ENCODE measurements at places on chromosomes 3 and 15.

DNA sequence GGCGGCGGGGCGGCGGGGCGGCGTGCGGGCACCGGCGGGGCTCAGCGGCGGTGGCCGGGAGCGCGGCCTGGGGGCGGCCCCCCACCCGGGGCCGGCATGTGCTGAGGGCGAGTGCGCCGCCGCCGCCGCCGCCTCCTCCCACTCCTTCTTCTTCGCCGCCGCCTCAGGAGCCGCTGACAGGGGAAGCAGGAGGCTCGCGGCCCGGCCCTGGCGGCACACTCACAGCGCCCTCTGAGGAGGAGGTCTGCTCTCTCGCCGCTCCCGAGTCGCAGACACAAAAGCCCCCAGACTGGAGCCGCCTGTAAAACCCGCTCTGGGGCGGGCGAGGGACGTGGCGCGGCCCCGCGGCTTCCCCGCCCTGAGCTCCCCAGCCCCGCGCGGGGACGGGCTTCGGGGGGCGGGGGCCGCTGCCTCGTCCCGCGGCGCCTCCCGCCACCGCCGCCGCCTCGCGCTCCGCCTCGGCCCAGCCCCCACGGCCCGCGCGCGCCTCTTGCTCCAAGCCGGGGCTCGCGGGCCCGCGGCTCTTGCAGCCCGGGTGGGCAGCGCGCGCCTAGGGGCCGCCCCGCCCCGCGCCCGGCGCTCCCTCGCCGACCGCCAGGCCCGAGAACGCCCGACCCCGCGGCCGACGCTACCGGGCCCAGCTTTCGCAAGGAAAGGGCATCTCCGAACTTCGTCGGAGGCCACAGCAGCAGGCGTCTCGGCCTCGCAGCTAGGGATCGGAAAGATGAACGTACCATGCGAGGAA, at the start of gene PYGO1:
PYGO1 (minus strand) TSS at position 276 of the 745 bp plus-strand sequence. CDS start 462 bp downstream, outside the sequence.
- DNase-seq, result peak; percentile 54

GRCh38 chr3:188728371-188728896, 443.3 kb upstream of the TPRG1 start:
- no peak for DNase-seq

DNA sequence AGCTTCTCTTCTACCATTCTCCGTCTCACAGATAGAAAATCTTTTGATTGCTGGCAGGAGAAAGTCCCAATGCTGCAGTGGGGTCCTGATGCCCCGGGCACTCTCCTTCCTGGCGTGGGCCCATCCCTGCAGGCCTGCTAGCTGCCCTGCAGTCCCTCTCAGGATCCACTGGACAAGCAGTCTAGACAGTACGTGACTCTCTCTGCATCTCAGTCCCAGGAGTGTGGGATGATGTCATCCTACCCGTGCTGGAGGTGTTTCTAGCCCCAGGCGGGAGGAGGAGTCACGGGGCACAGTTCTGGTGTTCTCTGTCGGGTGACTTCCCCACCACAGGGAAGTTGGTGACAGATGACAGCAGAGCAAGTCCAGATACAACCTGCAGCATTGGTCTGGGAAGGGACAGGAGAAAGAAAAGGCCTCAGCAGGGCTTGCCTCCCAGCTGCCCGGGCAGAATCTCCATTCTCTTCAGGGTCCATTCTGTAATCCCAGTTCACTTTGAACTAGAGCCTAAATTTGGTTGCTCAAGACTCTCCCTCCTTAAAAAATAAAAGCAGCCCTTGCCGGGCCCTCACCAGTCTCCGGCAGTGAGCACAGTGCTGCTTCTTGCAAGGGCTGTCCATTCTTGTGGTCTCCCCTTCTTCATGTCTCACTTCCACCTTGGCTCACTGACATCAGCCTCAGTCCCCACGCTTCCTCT, 30.6 kb downstream of the SLC28A1 start:
- peak; percentile 70 for DNase-seq

DNA sequence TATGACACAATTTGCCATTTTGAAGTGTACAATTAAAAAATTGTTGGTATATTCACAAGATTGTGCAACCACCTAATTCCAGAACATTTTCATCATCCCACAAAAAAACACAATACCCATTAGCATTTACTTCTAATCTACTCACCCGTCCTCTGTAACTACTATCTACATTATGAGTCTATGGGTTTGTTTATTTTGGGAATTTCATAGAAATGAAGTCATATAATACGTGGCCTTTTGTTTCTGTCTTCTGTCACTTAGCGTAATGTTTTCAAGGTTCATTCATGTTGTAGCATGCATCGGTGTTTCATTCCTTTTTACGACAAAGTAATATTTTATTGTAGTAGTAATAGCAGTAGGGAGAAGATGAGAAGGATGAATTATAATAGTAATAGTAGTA, 55.2 kb upstream of the CNTN6 start:
- peak; percentile 75 for DNase-seq

- no peak for DNase-seq
Observed at GRCh38 chr3:191414286-191414685, 46.7 kb upstream of the PYDC2 start.

DNA sequence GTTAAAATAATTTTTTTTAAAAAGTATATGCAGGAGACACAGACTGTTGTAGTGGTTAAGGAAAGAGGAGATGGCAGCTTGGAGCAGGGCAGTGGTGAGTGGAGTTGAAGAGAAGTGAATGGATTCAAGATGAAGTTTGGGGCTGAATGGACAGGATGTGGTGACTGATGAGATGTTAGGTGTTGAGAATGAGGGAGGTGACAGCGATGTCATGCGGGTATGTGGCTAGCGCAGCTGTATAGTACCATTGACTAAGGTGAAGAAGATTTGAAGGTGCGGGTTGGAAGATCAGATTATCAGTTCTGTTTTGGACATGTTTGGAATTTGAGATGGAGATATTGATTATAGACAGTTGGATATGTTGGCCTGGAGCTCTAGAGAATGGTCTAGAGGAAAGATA, 20.1 kb downstream of the FBXO22 start:
- no peak for DNase-seq

- DNase-seq, result no peak
Observed at GRCh38 chr3:188697127-188697526, 474.6 kb upstream of the TPRG1 start.

DNA sequence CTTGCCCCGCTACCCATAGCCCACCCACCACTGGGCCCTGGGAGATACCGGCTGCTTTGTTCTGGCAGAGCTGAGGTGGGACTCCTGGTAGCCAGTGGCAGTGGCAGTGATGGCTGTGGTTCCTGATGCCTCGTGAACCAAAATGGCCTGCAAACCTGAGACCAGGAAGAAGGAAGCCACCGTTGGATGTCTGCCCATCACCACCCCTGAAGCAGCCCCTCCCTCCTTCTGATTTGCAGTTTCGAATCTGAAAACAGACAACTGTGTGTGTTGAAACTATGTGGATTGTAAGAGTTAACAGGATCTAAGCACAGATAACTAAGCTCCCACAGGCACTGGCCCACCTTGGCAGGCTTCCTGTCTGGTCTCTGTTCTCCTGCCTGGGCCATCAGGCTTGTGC, 66.6 kb downstream of the NUP210 start:
- no peak for DNase-seq

DNA sequence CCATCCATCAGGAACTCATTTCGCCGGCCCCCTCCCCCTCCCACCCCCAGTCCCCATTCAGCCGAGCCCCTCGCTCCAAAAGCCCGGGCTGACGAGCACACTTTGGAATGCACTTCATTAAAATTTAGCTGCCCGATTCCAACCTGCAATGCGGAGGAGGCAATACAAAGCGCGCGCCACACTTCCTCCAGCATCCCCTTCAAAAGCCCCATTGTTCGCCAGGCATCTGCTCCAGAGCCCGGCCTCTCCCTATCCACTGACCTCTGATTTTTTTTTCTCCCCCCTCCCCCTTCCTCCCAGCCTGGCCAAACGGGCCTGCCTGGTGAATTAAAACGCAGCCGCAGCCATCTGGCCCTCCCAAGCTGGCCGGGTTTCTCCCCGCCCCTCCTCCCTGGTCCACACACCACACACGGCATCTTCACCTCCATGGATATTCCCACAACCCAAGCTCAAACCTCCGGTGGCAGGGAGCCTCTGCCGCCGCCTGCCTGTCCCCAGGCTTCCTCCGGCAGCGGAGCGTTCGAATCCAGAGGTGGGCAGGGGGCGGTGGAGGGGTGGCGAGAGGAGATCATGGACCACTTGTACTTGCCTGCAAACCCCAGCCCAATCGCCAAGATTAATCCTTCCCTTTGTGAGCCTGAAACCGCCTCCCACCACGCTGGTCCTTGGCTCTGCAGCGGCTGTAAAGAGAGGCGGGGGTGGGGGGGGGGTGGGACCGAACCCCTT, 441.3 kb downstream of the MAGI1 start:
- no peak for DNase-seq

- peak; percentile 6 for DNase-seq
Observed at GRCh38 chr3:70298385-70298784, 14.1 kb downstream of the MDFIC2 start.

DNA sequence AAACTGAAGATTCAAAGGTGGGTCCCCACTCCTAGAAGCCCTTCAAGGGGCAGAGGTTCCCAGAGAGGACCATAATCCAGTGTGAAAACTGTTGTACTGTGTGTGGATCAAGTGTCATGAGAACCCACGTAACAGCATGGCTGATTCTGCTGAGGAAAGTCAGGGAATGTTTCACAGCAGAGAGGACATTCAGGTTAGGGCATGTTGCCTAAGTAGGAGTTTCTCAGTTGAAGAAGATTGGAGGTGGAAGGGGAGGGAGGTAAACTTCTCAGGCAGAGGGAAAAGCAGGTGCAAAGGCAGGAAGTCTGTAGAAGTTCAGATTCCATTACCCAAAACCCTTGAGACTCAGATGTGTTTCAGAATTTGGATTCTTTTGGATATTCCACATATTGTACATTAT, 246.1 kb upstream of the NR2E3 start:
- DNase-seq, result no peak

GRCh38 chr3:61864886-61865285, 303.5 kb downstream of the PTPRG start:
- peak; percentile 3 for DNase-seq

GRCh38 chr3:82467051-82467450, 705.6 kb upstream of the GBE1 start:
- DNase-seq, result no peak

- DNase-seq, result peak; percentile 60
Observed at GRCh38 chr15:66566963-66567531, 1.2 kb upstream of the LCTL start.

- DNase-seq, result no peak
Observed at GRCh38 chr3:126657901-126658300, 3.0 kb upstream of the TXNRD3 start.

DNA sequence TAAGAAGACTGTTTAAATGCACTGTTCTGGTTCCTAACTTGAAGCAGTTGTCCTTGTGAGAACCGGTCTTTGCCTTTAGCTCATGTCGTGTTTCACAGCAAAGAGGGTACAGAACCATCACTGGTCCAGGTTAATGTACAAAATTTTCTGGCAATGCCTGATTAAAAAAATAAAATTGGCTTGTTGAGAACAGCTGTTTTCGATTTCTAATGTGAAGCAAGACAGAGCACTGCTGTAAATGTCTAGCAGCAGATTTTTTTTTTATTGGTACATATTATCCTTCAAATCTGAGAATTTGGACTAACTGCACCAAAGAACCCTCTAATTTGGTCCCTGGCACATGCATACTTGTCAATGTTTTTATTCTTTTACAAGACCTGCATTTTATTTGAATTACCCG, 103.3 kb downstream of the STT3B start:
- no peak for DNase-seq

DNA sequence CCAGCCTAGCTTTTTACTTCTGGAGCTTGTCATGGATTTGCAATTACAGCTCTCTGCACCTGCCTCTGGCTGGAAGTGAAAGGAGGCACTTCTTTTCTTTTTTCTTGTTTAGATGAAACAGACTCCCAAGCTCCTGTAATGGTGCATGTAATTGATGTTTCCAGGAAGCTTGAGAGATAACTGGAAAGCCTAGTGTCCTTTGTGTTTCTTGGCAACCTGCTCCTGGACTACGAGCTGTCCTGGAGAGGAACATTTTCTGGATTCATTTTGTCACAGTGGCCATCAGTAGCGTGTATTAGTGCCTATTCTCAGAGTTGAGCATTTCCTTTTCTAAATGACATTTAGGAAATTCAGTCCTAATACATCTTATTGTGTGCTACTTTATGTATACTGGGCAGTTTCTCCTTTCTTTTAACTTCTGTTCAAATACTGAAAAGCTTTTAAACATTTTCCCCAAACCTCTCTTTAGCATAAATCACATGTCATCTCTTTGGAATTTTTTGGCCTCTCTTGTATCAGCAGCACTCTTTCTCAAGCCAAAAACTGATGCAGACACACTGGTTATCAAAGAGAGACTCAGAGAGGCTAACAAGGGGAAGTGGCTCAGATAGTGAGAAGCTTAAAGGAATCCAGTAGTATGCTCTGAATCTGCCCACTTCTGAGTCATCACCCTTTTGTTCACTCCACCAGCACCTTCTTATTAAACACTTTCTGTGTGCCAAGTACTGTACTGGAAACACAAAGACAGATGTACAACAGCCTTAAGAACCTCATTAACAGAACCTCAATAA, 62.6 kb upstream of the SLC2A2 start:
- DNase-seq, result peak; percentile 96

- peak; percentile 3 for DNase-seq
Observed at GRCh38 chr15:47688573-47689086, 28.7 kb upstream of the SEMA6D start.

DNA sequence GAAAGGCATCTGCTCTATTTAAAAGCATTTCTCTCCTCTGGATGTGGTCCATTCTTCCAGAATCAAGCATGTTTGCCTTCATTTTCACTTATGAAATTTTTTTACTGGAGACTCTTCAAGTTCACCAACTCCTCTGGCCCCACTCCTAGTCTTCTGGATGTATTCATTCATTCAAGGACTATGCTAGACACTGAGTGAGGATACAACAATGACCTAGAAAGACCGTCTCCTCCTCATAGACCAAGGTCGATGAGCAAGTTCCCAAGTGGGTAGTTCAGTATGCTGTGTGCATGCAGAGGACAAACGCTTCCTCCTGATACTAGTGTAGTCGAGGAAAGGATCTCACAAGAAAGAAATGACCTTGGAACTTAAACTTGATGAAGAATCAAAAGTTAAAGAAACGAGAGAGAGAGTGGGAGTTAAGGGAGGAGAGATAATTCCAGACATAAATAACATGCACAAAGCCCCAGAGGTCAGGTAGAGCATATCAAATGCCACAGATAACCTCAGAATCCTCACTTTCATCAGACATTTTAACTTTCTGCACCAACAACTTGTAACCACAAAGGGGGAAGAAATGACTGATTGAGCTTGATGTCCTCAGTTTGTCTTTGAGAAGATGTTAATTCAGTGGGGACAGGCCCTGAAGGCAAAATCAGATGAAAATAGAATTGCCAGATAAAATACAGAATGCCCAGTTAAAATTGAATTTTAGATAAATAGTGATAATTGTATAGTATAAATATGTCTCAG, 149.4 kb downstream of the IMPG2 start:
- DNase-seq, result no peak

GRCh38 chr3:148839805-148840204, 12.2 kb downstream of the CPB1 start:
- no peak for DNase-seq

- DNase-seq, result no peak
Observed at GRCh38 chr15:84736375-84736774, 12.0 kb upstream of the ZNF592 start.

- no peak for DNase-seq
Observed at GRCh38 chr3:40240921-40241320, 68.6 kb upstream of the EIF1B start.

GRCh38 chr3:40258555-40258954, 51.0 kb upstream of the EIF1B start:
- DNase-seq, result peak; percentile 54

All from amniotic epithelial cell (primary cell).